ENCODE measurements at places on chromosomes 12 and 14.

DNA sequence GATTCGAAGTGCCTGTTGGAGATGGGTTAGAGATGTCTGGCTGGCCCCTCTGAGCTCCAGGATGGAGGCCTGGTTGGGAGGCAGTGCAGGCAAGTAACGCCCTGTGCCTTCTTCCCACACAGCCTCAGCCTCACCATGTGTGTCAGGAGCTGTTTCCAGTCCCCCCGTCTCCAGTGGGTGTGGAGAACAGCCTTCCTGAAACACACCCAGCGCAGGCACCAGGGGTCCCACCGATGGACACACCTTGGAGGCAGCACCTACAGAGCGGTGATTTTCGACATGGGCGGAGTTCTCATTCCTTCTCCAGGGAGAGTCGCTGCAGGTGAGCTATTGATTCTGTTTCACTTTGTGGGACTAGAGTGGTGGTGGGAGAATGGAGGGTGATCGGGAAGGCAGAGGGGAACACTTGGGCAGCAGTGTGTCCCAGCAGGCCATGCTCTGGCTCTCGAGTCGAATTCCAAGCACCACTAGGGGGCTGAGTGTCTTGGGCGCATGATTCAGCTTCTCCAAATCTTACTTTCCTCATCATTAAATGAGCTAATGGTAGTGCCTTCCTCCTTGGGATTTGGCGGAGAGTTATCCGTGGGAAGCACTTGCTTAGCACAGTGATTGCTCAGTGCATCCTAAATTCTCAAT lies 6.8 kb downstream of the ACAD10 start:
- no peak for DNase-seq

DNA sequence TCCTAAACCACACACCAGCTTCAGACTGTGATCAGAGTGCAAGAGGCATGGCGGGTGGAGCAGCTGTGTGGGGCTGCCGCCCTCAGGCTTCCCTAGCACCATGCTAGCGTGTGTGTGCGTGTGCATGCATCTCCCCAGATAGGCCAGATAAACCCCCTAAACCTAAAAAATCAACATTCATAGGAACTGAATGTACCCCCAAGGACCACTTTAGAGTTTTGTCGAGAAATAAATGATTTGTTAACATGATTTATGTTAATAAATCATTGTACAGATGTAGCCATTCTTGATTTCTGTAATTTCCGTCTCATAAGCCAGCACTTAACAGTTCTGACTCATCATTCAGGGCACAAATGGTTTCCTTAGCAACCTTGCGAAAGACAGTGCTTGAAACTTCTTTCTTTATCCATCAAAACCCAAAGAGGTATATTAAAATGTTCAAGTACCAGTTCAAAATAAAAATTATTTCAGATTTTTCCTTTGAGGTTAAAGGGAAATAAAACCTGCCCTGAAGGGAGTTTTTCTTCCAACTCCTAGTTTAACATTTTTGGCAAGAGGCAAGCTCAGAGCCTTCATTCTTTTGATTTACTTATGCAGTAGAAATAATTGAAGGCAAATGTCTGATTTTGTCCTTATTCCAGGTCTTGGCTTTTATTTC lies 206.2 kb upstream of the RGS6 start:
- DNase-seq = no peak

- DNase-seq = no peak
These were observed 17.0 kb downstream of the TBX3 start for GRCh38 chr12:114666746-114667668.

GRCh38 chr14:42778984-42779383 lies 1172.3 kb downstream of the LRFN5 start:
- DNase-seq = no peak

- no peak for DNase-seq
These were observed 3.5 kb downstream of the KICS2 start for GRCh38 chr12:64218597-64218996.

GRCh38 chr12:49696723-49697122 lies 10.5 kb downstream of the FMNL3 start:
- DNase-seq = no peak

DNA sequence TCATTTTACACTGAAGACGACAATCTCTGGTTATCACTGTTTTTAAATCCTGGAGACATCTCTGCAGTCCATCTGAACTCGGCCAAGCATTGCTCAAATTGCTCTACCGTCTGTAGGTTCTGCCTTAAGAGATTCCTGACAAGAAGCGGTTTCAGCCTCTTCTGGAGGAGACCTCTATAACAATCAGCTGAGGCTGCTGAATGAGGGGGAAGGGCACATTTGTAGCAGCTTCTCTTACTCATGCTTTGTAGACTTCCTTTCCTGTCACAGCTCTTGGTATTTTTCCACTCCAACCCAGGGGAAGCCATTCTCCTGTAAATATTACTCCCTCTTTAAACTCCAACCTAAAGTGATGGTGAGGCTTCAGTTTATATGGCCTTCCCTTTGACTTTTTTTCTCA lies 3.0 kb downstream of the ARG2 start:
- DNase-seq = no peak

GRCh38 chr12:62129291-62129690 lies 130.9 kb upstream of the USP15 start:
- DNase-seq = no peak

GRCh38 chr12:32522331-32523221 lies 123.2 kb downstream of the FGD4 start:
- peak; percentile 72 for DNase-seq

DNA sequence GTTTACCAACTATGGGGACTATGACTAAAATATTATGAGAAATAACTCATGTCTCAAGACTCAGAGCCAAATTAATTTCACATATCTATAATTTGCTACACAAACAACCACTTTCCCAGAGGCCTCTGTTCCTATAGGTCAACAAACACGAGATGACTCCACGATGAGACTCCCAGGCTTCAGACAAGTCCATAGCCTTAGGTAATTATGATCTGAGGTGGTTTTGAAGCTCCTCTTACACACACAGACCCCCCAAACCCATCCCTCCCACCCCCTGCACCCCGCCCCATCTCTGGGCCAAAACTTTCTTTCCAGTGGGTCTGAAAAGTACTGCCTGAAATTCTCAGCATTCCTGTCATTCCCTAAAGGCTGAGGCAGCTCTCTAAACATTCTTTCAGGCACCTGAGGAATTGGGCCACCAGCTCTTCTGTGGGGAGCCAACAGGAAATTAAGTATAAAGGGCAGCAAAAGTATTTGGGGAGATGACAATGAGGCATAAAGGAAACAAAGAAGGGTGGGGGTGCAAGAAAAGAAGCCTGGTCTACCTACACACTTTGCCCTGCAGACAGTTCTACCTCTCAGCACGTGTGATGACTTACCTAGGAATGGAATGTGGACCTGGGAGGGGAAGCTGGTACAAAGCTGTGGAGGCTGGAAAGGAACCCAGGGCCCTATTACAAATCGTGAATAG lies 143.6 kb downstream of the PAWR start:
- DNase-seq = no peak

DNA sequence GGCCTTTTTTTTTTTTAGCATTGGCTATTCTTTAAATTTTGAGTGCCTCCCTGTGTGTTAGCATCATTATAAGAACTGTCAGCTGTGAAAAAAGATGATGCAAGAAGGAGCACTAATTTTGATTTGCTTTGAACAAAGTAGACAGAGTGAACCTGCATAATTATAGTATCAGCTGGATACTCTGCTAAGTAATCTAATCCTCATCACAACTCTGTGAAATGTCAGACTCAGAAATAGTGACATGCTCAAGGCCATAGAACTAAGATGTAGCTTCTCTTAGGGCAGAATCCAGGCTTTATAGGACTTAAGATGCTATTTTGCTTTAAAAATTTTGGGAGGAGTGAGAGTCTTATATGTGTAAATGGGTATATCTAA lies 31.9 kb downstream of the FBXO34 start:
- DNase-seq = no peak

- DNase-seq = no peak
These were observed 231.5 kb downstream of the NUBPL start for GRCh38 chr14:31792726-31793125.

Measured in hippocampal formation (tissue), 2 donors.